GM10248 (cell line): ENCODE measurements at places on chromosomes 1 and 21.

DNA sequence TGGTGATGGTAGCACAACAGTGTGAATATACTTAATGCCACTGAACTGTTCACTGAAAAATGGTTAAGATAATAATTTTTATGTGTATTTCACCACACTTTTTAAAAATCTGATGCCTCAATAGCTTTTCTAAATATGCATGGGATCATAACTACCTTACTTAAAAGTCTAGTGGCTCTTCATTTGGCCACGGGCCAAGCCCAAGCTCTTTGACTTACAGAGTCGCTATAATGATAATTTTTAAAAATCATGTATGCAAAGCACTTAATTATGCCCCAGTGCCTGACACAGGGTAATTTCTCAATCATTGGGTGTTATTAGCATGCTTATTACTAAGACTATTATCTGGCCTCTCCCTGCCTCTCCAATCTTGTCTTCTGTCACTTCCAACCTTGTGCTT is 7.6 kb upstream of the CNN3 start:
- DNase-seq: no peak

GRCh38 chr1:6248932-6249738 is 5.2 kb downstream of the HES3 start:
- DNase-seq: no peak

DNA sequence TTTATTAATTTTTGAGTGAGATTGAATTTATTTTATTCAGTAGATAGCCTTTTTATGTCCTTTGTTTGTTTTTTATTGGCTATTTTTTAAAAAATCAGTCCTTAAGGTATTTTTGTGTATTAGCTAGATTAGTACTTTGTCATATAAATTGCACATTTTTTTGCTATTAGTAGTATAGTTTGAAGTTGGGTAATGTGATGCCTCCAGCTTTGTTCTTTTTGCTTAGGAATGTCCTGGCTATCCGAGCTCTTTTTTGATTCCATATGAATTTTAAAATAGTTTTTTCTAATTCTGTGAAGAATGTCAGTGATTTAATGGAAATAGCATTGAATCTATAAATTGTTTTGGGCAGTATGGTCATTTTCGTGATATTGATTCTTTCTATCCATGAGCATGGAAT is 80.4 kb downstream of the MAN1A2 start:
- no peak for DNase-seq

GRCh38 chr1:5895446-5896406 is 96.5 kb downstream of the NPHP4 start:
- DNase-seq: no peak

- no peak for DNase-seq
Observed at GRCh38 chr1:66552287-66552686, 18.3 kb downstream of the SGIP1 start.
